Transverse colon (tissue), 4 donors: ENCODE measurements at places on chromosomes 3 and 15. TPM values are rescaled to one million over a fixed set of nuclear protein-coding genes. Genes with fewer than 3 reads are reported as not detected.

LRRC3B gene
- total RNA-seq: 0.16 TPM

SOX14 gene
- not detected for total RNA-seq

PLA2G4E gene
- not detected for total RNA-seq

TRIM42 gene
- total RNA-seq: not detected

SAMMSON gene
- total RNA-seq: not detected

DCBLD2 gene
- 20.6 TPM for total RNA-seq

GP5 gene
- not detected for total RNA-seq

HES1 gene
- total RNA-seq: 196 TPM

ZNF660 gene
- total RNA-seq: 2.2 TPM

ERC2 gene
- not detected for total RNA-seq

EXD1 gene
- not detected for total RNA-seq

GOLGA8R gene
- 3.7 TPM for total RNA-seq

C3orf20 gene
- not detected for total RNA-seq

LRRC2 gene
- 2.0 TPM for total RNA-seq

CCR4 gene
- total RNA-seq: not detected

KIF15 gene
- total RNA-seq: 11.5 TPM
